NCI-H774 (cell line): ENCODE measurements at places on chromosomes 5 and 9.

GRCh38 chr5:8329773-8330172, 460.8 kb downstream of the MTRR start:
- no peak for DNase-seq

DNA sequence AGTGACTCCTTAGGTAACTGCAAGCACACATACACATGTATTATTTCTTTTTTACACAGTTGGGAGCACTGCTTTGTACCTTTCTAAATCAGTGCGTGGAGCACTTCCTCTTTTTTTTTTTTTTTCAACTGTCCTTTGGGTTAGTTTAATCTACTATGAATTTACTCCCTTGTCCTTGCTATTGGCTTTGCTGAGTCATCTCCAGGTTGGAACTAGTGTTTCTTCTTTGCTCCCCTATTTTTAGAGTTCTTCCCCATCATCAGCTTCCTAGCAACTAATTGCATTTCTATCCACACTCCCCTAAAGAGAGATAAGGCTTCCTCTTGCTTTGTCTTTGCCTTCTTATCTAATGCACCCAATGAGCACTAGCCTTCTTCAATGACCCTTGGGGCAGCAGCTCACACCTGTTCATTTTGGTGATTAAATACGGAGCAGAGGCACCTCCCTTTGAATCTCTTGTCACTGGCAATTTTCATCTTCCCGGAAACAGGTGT, 24.3 kb downstream of the S100Z start:
- peak; percentile 78 for DNase-seq

GRCh38 chr9:77440057-77440456, 208.1 kb downstream of the GNA14 start:
- no peak for DNase-seq

DNA sequence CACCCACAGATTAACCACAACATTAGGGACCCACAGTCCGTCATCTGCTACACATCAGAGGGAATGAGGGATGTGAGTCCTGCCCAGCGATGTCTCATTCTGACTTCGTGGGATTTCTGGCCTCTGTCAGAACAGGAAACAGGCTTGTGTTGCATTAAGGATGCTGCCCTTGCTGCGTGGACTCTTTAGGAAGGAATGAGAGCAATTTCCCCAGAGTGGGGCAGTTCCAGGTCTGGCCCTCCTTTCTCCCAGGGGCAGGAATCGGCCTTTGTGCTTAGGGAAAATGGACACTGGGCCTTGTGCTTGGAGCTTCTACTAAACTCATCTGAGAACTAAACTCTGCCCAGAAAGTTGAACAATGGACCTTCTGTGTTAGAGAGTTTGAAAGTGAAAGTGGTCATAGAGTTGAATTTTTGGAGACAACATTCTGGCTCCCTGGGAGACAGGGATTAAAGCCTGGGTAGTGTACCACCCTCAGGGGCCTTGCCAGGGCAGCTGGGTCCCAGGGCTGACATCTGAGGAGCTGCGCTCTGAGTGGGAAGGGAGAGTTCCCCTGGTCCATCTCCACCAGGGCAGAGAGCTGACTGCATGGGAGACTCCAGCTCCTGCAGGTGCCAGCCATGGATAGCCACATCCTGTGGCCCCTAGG, 37.8 kb upstream of the S1PR3 start:
- no peak for DNase-seq

DNA sequence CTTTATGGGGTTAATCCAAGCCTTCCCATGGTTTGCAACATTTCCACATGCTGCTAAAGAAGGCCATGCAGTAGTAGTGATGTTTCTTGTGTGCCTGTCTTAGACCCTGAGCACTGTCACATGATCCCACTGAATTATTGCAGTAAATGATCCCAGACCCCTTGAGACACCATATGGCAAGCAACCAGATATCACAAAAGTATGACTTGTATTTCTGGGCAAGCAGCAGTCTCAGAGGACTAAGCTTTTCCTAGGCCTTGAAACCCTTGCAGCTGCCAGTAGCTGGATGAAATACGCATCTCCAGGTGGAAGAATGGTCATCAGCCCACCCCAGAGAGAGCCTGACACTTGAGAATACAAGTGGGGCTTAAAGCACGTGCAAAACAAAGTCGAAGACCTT, 41.8 kb downstream of the CDO1 start:
- no peak for DNase-seq

GRCh38 chr9:33289496-33289895, 820 bp upstream of the NFX1 start:
- no peak for DNase-seq

DNA sequence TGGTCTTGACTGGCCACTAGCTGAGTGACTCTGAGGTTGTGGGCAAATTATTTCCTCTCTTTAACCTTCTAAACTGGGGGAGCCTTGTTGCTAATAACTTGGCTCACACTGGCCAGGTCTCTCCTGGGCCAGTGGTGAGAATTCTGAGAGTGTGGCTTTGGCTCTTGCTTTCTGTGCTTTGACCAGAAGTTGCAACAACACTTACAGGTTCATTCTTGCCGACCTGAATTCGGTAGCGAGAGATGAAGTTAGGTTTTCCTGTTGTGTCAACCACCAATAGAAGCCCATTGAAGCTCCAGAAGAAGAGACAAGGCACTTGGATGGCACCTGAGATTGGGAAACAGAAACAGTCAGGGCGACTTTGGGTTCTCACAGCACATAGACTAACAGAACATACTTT, 19.8 kb downstream of the FAXDC2 start:
- no peak for DNase-seq

GRCh38 chr9:75186767-75187380, 98.6 kb downstream of the OSTF1 start:
- no peak for DNase-seq

- no peak for DNase-seq
These were observed 976.4 kb upstream of the CDH9 start for GRCh38 chr5:28014779-28015178.

DNA sequence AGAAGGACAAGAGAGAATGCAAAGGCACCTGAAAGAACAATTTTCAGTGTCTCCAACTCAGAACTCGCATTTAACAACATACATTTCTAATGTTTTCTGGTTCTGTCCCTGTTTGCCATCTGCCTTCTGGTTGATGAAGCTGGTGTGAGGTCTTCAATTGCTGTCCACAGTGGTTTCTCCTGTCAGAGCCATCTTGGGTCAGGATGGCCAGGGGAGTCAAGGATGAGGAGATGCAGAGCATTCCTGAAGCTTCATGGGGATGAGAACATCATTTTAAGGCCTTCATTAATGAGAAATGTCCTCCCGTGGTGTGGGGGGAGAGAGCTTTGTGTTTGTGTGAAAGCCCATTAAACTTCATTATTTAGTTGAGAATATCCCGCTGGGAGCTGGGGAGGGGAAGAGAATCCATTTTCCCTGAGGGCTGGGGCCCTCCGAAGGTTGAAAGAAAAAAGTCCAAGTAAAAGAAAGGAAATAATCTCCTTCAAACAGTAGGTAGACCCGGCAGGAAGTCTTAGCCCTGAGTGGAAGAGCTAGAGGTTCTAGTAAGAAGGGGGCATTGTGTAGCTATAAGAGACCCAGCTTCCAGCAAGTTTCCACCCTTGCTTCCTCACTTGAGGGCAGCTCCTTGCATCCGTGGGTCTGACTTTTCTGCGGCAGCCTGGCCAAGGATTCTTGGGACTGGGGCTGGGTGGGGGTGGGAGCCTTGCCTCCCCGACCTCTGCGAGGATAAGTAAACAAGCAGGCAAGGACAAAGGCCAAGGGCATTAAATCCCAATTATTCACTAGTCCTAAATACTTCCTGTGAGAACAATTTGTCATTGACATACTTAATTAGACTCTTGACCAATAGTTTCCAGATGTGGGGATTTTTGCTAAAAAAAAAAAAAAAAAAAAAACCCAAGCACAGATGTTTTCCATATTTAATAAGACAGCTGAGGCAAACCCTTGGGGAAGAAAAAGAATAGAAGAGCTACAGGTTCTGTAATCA, 119.2 kb downstream of the MSX2 start:
- no peak for DNase-seq

DNA sequence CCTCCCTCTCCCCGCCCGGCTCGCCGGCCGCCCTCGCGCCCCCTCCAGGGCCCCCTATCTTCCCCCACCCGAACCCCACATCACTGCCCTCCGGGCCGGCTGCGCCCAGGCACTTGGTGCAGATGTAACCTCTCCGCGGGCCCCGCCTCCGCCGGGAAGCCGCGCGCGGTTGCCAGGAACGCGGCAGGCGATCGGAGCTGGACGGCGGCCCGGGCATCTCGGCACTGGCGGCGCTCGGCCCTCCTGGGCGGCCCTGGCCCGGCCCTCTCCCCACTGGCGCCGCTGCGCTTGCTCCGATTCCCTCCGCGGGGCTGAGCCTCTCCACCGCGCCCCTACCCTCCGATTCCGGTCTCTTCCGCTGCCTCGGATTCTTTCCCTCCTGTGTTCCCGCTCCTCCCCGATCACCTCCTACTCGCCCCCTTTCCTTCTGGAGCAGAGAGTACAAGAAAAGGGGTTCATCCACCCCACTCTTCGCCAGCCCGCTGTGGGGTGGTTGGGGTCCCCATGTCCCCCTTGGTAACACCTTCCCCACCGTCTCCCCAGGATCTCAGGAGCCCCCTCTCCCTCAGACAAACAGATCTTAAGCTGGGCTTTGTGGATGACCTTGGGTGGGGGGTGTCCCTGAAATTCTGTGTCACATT, 70.6 kb downstream of the C9orf50 start:
- DNase-seq, result peak; percentile 51

- no peak for DNase-seq
These were observed 126.5 kb upstream of the GDNF start for GRCh38 chr5:37966291-37966690.

GRCh38 chr5:97888439-97888838, 705.4 kb upstream of the RIOK2 start:
- DNase-seq, result no peak

DNA sequence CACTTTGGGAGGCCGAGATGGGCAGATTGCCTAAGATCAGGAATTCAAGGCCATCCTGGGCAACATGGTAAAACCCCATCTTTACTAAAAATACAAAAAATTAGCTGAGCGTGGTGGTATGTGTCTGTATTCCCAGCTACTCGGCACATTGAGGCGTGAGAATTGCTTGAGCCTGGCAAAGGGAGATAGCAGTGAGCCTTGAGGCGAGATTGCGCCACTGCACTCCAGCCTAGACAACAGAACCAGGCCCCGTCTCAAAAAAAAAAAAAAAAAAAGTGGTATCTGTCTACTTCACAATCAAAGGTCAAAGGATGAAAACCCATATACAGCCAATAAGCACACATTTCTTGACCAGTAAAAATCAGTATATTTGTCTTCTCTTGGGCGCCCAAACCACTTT, 728.5 kb upstream of the ADAMTS16 start:
- no peak for DNase-seq

DNA sequence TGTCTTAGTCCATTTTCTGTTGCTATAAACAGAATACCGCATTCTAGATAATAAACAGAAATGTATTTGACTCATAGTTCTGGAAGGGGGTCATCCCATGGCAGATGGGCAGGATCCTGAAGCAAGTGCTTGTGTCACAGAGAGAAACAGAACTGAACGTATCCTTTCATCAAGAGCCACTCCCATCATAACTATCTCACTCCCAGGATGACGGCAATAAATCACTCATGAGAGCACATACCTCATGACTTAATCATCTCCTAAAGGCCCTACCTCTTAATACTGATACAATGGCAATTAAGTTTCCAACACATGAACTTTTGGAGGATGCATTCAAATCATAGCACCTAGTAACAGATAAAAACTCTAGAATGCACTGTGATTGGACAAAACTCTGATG, 142.9 kb downstream of the CAMK4 start:
- no peak for DNase-seq

GRCh38 chr5:31500256-31500655, 31.6 kb downstream of the DROSHA start:
- no peak for DNase-seq

DNA sequence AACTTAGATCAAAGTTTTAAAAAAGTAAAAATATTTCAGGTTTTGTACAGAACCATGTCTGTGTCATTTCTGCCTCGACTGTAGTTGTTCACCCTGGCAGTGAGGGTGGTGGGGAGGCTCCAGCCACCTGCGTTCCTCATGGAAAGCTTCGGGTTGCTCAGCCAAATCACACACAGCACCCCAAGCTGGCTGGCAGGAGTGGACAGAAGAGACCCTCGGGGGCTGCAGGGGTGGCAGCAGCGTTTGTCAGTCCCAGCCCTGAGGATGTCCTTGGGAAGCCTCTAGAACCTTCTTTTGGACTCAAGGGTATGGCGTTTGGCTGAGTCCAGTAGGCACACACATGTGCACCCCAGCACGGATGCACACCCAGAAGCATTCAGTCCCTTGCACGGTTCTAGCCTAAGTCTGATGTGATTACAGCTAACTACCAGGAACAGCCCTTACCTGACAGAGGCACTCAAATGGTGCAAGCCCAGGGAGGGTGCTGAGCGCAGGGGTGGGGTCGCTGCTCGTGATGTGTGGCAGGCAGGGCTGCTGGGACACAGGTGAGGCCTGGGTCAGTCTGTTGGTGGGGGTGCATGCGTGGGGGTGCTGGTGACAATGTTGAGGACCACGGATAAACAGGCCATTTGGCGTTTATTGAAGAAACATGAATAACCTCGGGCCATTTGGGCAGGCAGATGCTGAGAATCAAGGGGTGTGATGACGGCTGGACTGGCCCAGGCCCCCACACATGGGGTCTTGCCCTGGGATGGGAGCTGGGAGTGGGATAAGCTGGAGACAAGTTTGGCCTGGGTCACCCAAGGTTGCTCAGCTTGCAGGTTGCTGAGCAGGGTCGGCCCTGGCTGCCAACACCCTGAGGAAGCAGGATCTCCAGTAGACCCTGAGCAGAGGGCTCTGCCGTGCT, 103.4 kb downstream of the PHF2 start:
- DNase-seq, result no peak

DNA sequence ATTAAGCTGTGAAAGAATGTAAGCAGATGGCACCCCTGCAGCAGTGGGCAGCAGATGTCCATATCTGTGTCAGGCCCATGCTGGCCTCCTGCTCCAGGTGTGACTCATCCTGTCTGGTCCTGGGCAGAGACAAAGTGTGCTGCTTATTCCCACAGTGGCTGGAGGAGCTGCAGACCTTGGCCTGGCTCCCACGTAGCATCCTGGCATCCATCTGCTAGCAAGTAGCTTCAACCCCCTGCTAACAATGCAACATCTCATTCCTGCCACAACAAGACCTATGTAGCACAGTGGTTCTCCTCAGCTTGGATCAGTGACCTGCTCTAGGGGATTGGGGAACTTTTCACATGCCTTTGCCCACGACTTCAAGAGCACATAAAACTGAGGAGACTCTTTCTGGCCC, 126.4 kb upstream of the SLC12A2 start:
- DNase-seq, result no peak

- DNase-seq, result no peak
These were observed 229.5 kb downstream of the AP3B1 start for GRCh38 chr5:78064941-78065472.

DNA sequence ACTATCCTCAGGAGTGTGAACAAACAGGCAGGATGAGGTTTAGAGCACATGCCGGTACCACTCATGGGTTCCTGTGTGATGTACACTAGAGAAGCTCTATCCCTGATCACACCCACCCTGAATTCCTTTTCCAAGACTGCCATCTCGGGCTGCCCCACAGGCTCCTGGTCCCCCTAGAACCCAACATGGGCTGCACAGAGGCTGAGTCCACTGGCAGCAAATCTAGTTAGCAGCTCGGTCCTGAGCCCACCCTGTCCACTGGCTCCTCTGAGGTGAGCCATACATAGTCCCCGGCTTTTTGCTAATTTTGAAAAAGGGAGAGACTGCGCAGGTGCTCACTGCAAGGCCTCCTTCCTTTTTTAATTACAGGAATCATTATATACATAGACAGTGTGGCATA, 227.0 kb downstream of the FSTL4 start:
- DNase-seq, result no peak
